Stimulated activated CD4-positive, alpha-beta T cell treated with anti-CD3 and anti-CD28 coated beads, Interleukin-1b, Interleukin-23, amount 100 ng/mL, for 24 hours (primary cell): ENCODE measurements at places on chromosomes 6 and 20.

- no peak for DNase-seq
These were observed 368.3 kb upstream of the BTBD3 start for GRCh38 chr20:11549172-11550103.

DNA sequence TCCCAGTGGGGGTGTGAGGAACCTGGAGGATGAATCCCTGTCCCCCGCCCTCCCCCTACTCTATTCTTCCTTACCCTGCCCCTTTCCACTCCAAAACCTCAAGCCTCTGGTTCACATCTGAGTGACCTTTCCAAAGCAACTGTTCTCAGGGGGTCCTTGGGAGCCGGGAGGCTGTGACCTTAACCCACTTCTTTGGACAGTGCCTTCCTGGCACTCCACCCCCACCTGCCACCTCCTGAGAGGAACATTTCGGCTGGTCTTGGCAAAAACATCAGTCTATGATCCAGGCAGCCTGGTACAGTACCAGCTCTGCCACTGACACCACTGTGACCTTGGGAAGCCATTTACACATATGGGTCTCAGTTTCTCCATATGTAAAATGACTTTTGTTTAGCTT is 121.7 kb downstream of the MRPL14 start:
- DNase-seq, result no peak

- DNase-seq, result no peak
These were observed 23.2 kb downstream of the PRPF6 start for GRCh38 chr20:64003960-64004725.

DNA sequence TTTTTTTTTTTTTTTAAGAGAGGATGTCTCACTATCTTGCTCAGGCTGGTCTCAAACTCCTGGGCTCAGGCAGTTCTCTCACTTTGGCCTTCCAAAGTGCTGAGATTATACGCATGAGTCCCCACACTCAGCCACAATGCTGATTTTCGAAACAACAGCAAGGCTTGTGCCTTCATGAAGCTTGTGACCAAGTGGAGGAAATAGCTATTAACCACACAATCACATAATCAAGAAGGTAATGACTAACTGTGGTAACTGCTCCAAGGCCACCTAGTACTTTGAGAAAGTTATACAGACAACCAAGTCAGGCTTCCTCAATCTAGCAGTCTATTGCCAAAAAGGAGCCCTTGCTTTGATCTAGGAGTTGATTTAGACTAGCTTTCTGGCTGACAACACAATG is 46.3 kb downstream of the SOD2 start:
- DNase-seq, result no peak

GRCh38 chr6:88616380-88616779 is 347.0 kb downstream of the RNGTT start:
- DNase-seq, result no peak

DNA sequence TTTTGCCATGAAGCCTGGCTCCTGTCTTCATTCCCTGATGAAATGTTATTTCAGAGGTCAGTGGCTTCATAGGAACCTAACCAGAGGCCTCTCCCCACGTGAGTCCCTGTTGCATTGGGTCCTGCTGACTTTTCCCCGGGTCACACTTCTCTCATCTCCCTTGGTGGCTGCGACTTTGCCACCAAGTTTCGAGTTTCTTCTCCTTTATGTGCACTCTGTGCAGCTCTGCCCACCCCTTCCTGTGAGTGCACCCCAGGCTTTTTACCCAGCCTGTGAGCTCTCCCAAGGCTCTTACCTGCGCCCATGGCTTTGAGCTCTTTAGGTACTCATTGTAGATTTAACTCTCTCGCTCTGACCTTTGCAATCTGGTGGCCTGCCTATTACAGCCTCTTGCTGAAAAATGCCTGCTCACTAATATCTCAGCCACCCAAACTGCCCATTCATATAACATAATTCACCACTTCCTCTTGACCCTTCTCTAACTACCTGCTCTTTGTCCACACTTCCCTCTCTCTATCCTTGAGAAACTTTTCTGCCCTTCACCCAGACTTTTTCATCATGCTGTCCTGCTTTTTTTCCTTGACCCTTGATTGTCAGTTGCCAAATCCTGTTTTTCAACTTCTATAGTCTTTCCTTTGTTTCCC is 105.9 kb downstream of the SASH1 start:
- DNase-seq, result no peak

DNA sequence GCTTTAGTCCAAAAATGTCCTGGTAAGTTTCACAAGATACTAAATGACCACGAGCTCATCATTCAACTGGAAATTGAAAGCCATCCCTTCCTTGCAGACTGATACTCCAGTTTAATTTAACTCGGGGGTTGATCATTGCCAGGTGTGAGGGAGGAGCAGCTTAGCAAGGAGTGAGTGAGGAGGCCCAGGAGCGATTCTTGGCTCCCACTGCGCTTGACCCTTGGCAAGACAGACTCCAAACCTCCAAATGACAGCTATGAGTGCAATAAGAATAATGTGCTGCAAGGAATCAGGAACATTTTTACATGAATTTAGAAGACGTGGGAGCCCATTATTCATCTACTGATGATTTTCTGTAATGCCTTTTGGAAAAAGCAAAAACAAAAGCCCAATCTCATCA is 64.9 kb downstream of the LAMA4 start:
- no peak for DNase-seq

GRCh38 chr6:128161263-128161662 is 260.4 kb upstream of the THEMIS start:
- DNase-seq, result no peak

DNA sequence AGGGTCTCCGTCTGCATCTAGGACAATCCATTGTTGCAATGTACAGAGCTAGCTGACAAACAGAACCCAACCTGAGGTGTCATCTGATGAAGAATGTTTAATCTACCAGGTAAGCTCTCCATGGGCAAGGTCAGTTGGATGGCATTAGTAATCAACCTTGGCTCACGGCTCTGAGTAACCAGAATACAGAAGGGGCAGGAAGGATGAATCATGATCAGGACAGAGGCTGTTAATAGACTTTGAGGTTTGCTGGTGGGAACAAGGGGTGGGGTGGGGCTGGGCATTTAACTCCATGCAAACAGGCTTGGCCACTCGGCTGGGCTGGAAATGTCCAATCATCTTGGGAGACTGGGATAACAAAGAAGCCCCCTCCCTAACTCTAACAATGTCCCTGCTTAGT is 77.1 kb upstream of the MRPS10 start:
- DNase-seq, result no peak

DNA sequence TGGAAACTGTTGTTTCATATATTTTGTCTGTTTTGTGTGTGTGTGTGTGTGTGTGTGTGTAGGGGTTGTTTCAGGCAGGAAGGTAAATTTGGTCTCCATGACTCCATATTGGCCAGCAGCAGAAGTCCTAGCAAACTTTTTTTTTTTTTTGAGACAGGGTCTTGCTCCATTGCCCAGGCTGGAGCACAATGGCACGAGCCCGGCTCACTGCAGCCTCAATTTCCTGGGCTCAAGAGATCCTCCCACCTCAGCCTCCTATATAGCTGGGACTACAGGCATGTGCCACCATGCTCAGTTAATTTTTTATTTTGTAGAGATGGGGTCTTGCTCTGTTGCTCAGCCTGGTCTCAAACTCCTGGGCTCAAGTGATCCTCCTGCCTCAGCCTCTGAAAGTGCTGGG is 75.8 kb downstream of the PRDM1 start:
- DNase-seq, result no peak

DNA sequence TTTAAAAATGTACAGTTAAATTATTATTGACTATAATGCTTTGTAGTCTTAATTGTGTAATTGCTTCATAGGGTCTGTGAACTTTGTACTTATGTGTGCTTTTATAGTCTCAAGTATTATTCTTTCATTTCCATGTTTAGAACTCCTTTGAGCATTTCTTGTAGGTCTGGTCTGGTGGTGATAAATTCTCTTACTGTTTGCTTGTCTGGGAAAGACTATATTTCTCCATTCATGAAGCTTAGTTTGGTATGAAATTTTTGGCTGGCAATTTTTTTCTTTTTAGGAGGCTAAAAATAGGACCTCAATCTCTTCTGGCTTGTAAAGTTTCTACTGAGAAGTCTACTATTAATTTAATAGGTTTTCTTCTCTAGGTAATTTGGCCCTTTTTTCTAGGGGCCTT is 67.4 kb downstream of the CCDC170 start:
- no peak for DNase-seq

DNA sequence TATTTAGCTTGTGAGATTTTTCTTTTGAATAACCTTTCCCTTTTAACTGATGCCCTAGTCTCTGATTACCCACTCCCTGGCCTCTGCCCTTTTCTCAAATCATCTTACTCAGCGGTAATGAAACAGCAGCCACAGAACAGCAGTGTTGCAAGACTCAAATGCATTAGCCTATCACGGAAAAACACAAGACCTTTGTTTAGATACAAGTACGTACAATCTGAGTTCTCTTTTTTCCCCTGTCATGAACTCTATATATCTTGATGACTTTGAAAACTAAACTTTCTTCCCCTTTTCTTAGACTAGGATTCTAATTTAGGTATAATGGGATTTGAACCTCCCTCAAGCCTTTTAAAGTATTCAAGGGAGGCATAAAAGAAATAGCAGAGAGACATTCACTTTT is 1034.9 kb downstream of the EYS start:
- DNase-seq, result no peak

GRCh38 chr6:167842457-167842856 is 15.7 kb downstream of the AFDN start:
- DNase-seq, result no peak

GRCh38 chr20:13533946-13534345 is 104.8 kb downstream of the TASP1 start:
- no peak for DNase-seq

GRCh38 chr20:46423882-46424482 is 17.6 kb upstream of the ELMO2 start:
- DNase-seq, result no peak

DNA sequence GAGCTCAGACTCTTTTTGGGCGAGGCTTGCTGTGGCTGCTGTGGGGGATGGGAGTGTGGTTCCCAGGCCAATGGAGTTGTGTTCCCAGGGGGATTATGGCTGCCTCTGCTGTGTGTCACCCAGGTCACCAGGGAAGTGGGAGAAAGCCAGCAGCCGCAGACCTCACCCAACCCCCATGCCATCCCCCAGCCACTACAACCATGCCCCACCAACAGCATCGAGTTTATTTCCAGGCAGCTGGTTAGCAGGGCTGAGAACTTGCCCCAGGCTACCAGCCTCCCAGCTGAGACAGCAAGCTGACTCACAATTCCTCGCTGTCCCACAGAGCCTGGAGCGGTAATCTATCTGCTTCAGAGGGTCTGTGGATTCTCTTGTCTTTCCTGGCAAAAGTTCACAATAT is 331.7 kb downstream of the FRK start:
- no peak for DNase-seq
